ENCODE measurements at places on chromosomes 1 and 21.
A peak's percentile ranks its signal among the peaks of the same experiment; 100 is the strongest.

GRCh38 chr1:43531107-43531905 is 623 bp downstream of the PTPRF start:
- DNase-seq, result peak; percentile 28

- peak; percentile 91 for DNase-seq
Observed at GRCh38 chr1:109931189-109931731, 20.6 kb downstream of the CSF1 start.

GRCh38 chr1:41800311-41800829 is 118.4 kb downstream of the HIVEP3 start:
- DNase-seq, result no peak

DNA sequence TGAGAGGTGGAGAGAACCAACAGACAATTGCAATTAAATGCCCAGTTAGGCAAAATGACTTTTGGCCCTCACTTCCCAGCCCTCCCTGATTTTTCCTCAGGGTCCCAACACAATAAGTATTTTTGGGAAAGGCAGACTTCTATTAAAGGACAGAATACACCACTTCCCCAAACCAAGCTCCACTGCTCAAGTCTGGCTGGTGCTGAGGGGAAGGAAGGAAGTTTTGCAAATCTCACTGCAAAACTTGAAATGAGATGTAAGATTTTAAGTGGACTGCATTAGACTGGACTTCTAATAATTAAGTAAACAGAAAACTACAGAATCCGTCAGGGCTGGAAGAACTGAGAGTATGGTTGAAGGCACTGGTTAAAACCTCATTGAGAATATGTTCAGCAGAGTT is 32.2 kb upstream of the CD1D start:
- DNase-seq, result no peak

- no peak for DNase-seq
Observed at GRCh38 chr1:219264561-219264960, 90.9 kb downstream of the LYPLAL1 start.

DNA sequence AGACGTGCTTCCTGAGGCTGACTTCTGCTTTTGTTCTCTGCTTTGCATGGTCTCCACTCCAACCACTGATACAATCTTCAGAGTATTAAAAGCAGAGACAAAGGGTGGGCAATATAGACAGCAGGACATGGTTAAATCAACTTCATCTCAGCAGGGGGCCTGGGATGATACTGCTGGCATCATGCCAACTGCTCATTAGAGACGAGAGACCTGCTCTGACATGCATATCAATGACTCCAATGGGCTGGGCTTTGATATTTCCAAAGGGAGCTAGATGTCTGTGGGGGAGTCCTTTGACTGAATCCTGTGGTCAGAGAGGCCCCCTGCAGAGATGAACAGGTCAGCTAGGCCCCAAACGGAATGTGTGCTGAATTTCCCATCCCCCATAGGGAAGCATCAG is 106.6 kb downstream of the ACTL8 start:
- no peak for DNase-seq

GRCh38 chr1:169610858-169611257 is 19.1 kb downstream of the SELP start:
- no peak for DNase-seq

DNA sequence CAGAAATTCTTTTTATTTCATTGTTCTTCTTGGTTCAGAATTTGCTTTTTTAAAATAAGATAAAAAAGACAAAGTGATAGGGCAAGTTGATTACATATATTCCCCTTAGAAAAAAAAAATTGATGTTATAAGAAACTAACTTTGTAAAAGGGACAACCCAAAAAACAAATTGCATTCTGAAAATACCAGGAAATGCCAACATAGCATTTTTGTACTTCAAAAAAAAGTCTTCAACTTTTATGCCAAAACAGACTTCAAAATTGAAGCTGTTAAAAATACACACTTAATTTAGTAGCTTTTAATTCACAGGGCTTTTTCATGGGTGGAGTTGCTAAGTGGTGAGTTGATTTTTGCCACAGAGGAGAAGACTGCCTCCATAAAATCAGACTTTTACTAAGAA is 70.9 kb downstream of the ODF2L start:
- DNase-seq, result no peak

DNA sequence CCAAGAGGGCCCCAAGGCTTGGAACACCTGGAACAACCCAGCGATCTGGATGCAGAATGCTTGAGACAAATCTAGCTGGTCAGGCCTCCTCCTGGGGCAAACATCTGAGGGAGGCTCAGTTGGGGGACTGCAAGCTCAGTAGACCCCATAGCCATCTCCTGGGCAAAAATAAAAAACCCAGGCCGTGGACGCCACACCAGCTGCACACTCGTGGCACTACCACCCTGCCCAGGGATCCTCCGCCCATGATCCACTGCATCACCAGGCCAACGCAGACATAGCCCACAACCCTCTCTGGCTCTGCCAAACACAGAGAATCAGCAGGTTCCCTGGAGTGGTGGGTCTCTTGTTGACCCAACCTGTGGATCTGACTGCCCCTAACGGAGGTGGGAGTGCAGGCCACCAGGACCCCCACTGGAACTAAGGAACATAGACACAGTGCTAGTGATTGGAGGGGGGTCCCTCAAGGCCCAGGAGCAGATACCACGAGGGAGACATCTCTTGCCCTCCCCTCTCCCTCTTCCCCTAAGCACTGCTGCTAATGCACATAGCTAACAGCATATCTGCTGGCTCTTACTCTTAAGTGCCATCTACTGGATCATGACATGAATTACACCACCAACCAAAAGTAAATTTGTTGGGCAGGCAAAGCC is 147.2 kb downstream of the CHD1L start:
- DNase-seq, result peak; percentile 12

GRCh38 chr1:239826736-239827135 is 264.9 kb upstream of the FMN2 start:
- DNase-seq, result no peak

GRCh38 chr1:218376722-218377121 is 31.6 kb downstream of the TGFB2 start:
- DNase-seq, result no peak

- no peak for DNase-seq
Observed at GRCh38 chr1:224377676-224378006, 21.0 kb downstream of the CNIH4 start.

DNA sequence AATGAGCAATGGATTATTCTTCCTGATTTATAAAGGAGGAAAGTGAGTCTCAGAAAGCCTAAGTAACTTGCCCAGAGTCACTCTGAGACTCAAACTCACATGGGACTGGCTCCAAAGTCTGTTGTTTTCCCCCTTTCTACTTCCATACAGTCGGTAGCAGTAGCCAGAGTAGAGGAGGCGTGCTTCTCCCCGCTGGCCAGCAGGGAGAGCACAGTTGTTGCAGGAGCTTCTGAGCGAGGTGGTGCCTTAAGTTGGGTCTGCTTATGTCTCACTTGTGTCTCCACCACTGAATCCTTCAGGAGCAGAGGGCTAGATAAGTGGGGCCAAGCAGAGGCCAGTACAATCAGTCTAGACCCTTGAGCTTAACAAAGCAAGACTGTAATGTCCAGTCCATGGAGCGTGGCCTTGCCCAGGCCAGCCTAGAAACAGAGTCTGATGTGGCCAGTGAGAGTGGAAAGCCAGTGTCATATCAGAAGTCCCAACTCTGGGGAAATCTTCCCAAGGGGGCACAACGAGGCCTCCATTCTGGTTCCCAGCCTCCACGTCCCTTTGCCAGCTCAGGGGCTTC is 181.9 kb downstream of the ZSCAN20 start:
- DNase-seq, result peak; percentile 15

GRCh38 chr1:245880754-245881403 is 626.2 kb downstream of the SMYD3 start:
- no peak for DNase-seq

GRCh38 chr1:19377812-19378718 is 65.9 kb downstream of the SLC66A1 start:
- no peak for DNase-seq

DNA sequence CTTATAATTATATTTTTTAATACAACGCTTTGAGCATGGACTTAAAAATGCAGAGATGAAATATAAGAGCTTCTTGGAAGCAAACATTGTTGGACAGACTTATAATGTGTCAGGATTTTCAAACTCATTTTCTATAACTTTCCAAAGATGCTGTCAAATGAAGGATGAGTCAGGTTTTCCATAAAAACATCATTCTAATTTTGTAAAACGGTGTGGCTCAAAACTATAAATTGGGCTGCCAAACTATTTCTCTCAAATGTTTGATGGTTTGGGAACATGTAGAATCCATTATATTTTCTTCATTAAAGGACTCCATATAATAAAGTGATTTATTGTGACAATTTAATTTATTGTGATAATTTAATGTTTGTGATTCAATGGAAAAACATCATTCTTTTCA is 511.2 kb downstream of the USP25 start:
- no peak for DNase-seq

DNA sequence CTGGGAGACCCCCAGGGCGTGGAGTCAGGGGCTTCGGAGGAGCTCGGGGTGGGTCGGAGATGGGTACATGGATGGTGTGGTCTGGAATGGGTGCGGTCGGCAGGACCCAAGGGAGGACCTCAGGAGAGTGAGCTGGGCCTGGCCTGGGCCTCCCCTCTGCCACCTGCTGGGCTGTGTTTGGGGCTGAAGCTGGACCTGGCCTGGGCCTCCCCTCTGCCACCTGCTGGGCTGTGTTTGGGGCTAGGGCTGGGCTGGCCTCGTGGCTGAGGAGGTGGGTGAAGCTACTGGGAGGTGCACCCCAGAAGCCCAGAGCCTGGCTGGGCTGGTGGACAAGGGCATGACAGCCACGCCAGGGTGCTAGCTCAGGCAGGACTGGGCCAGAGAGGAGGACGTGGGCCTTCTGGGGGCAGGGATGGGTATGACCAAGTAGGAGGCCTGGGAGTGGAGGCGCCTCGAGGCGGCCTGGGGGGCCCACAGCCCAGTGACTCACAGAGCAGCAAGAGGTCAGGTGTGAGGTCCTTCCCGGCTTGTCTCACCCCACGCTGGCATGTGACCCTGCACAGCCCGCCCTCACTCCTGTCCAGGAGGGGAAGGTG is 14.5 kb downstream of the SAMD11 start:
- no peak for DNase-seq

DNA sequence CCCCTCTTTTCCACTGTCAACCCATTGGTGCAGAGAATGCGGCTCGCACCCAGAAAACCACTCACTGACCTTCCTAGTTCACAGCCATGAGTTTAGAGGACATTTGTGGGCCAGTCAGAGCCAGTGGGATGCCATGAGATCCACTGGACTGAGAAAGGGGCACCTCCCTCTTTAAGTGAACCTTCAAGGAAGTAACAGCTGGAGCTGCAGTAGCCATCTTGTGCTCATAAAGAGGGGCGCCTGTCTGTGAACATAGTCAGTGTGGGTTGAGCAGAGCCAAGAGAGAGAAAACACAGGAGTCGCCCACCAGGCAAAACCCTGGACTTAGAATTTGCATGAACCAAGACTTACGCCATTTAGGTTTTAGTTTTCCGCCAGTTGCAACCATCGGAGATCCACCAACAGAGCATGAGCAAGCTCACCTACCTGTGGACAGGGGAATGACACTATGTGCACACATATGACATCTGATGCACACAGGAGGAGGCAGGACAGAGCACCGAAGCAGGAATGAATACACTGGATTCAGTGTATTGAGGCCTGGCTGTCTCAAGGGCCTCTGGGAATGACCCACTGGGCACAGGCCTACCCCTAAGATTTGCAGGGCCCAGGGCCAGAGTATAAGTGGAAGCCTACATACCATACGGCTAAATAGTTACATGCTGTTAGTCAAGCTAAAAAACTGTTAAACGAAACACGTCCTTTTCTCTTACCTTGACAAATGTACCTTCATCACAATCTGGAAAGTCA is 151.6 kb downstream of the GRIK3 start:
- no peak for DNase-seq

DNA sequence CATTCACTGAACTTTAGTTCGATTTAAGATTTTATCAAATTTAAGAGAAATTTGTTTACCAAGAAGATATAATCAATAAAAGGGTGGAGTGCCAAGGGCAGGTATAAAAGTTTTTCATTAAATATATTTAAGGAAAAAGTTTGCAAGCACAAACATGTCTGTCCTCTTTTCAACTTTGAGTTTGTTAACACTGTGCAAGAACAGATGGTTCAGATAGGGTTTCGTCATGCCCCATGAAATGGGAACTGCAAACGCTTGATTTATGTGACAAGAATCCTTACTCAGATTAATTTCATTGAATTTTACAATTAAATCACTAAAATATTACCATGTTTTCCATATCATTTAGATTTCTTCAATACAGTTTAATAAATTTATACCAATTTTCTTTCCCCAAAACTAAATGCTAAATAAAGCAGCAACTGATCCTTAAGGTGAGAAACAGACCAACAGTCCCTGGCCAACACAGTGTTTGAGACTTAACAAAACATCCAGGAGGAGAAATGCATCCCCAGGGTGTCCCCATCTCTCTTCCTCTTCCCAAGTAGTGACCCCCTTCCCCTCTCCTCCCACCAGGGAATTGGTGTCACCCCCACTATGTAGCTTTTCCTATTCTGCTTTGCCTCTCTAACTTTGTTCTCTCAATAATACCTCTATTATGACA is 292.9 kb downstream of the LTN1 start:
- DNase-seq, result no peak

DNA sequence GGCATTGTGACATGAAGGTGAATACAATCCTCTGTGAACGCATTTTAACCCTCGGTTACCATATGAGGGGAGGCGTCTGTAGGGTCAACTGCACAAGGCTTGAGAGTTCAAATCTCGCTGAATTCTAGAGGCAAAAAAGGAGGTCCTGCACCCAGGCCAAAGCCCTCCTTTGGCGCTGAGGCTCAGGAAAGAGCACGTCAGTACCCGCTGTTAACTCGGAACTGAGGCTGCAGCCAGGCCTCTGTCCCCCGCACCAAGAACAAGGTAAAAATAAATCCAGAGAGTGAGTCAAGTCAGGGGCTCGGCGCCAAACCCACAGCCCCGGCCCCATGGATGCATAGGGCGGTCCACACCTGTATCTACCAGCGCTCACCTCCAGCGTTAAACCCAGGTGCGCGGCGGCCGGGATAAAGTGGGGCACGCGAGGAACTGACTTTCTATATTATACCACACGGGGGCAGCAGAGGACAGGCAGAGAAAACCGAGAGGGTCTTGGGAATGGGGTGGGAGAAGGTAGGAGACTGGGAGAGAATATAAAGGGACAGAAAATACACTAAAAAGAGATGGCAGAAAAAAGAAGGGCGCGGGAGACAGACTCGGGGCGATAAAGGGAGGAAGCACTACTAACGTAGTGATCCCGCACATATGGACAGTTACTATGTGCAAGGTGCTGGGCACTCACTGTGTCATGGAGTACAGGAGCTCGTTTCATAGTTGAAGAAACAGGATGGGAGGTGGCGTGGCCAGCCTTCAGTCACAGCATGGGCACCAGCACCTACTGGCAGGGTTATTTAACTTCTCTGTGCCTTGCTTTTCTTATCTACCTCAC is 54.9 kb downstream of the DMRTA2 start:
- peak; percentile 62 for DNase-seq

DNA sequence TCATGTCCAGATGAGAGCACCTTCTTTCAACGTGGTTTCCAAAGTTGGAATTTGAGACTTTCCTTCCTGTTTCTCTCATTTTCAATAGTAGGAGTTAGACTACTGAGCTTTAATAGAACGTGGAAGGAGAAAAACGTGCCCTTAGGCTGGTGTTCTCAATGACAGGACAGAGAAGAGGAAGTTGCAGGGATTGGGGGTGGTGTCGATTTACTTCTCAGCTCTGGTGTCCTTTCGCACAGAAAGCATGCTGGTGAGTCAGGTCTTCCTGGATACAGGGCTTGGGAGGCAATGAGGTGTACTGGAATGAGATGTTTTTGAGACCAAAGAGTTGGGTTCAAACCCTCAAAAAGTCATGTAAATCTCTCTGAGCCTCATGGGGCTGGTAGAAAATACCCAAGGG is 67.1 kb downstream of the HIVEP3 start:
- no peak for DNase-seq

Measured in neural crest cell (in vitro differentiated cells).